ENCODE measurements at places on chromosomes 5 and 9.

DNA sequence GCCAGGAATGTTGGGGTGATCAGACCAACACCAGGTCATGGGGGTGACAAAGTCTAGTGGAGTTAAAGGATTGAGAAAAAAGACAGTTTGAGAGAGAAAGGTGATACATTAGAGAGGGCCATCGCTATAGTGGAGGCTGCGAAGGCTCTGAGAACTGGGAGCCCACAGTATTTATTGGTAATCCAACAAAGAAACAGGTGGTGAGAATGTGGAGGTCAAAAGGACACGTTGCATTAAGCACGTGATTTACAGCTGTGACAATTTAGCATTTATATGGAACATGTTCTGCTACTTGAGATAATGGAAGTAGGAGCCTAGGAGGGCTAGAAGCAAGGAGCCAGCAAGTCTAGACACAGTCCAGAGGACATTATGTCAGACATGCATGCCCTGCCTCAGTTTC is 2086.5 kb upstream of the C9orf72 start:
- DNase-seq, result no peak

- DNase-seq, result no peak
Observed at GRCh38 chr5:59893429-59894227, at the start of gene PDE4D. PDE4D (minus strand) TSS chr5:59893726.

GRCh38 chr5:132033122-132033521 is 21.7 kb upstream of the ACSL6 start:
- no peak for DNase-seq

- no peak for DNase-seq
Observed at GRCh38 chr9:91282292-91282691, 79.4 kb downstream of the AUH start.

- no peak for DNase-seq
Observed at GRCh38 chr5:91219091-91219802, 163.9 kb downstream of the ARRDC3 start.

DNA sequence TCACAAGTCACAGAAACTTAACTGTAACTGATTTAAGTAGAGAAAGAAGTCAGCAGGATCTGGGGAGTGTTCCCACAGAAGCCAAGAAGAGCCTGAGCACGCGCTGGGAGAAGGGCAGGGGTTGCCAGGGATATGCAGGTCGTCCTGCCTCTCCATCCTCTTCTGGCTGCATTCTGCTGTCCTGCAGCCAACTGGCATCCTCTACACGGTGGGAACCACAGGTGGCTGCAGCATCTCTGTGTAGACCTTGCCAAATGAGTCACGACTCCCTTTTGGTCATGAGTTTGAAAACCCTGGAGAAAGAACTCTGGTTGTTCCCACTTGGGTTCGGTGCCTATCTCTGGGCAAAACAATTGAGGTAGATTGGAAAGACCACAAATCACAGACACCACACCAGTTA is 38.4 kb upstream of the PCA3 start:
- DNase-seq, result no peak

GRCh38 chr5:68834491-68834981 is 259.3 kb upstream of the SLC30A5 start:
- no peak for DNase-seq

DNA sequence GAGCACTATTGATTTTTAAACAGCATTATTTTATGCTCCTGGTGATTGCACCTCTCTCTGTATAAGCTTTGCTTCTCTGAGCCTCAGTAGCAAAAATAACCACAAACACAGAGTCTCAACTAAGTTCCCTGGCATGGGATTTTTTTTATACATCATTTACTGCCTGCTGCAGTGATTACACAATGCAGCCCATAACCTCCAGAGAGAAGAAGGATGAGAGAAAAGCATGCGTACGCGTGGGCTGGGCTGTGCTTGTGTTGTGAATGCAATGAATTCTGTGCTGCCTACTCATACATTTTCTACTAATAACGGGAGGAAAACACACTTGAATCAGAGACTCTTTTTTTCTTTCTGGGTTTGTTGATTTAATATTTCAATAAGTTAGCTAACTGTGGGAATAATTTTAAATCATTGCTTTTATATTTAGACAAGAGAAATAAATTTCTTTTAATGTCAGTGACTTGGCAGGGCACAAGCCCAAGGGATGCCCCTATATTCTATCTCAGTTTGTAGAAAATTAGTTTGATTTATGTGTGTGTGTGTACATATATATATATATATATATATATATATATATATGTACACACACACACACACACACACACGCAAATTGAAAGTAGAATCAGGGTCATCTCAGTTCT is 351.5 kb downstream of the MED10 start:
- DNase-seq, result no peak

DNA sequence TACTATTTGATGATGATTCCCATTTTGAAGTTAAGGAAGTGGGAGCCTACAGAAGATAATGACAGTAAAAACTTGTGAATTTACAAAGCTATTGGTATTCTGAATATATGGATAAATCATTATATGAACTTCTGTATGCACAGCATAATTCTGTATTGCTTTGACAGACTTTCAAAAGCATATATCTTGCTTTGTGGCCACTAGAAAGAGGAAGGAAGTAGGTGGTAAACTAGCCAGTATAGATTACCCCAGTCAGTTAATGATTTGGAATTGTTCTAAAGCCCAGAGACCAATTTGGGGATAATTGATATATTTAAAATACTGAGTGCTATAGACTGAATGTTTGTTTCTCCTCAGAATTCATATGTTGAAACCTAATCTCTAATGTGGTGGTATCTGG is 53.0 kb downstream of the NR2F1 start:
- no peak for DNase-seq
